Activated naive CD4-positive, alpha-beta T cell treated with anti-CD3 and anti-CD28 coated beads, Interleukin-2, amount 50 U/mL, for 72 hours (primary cell): ENCODE measurements at places on chromosomes 4 and X. TPM values are rescaled to one million over a fixed set of nuclear protein-coding genes. Genes with fewer than 3 reads are reported as not detected.

TMSB15C gene
- total RNA-seq, result 2.8 TPM

RPS6KA6 gene
- 0.16 TPM for total RNA-seq

CT45A1 gene
- total RNA-seq, result not detected

CLGN gene
- total RNA-seq, result not detected

RBMXL3 gene
- total RNA-seq, result not detected

VEGFC gene
- total RNA-seq, result not detected

ARSH gene
- not detected for total RNA-seq

GRK4 gene
- total RNA-seq, result 2.9 TPM

HAUS3 gene
- 24.9 TPM for total RNA-seq

CCKAR gene
- total RNA-seq, result not detected

ARHGEF38 gene
- total RNA-seq, result not detected

PNMA5 gene
- not detected for total RNA-seq

P2RY10 gene
- total RNA-seq, result 96.6 TPM

P2RY4 gene
- total RNA-seq, result 0.14 TPM

RPS6KA3 gene
- total RNA-seq, result 54.3 TPM

RHOH gene
- total RNA-seq, result 82.9 TPM

OPHN1 gene
- not detected for total RNA-seq
